ENCODE measurements at places on chromosomes 6 and 20. TPM values are rescaled to one million over a fixed set of nuclear protein-coding genes. Genes with fewer than 3 reads are reported as not detected.

Gene BACH2
- 11.9 TPM for total RNA-seq

DNA sequence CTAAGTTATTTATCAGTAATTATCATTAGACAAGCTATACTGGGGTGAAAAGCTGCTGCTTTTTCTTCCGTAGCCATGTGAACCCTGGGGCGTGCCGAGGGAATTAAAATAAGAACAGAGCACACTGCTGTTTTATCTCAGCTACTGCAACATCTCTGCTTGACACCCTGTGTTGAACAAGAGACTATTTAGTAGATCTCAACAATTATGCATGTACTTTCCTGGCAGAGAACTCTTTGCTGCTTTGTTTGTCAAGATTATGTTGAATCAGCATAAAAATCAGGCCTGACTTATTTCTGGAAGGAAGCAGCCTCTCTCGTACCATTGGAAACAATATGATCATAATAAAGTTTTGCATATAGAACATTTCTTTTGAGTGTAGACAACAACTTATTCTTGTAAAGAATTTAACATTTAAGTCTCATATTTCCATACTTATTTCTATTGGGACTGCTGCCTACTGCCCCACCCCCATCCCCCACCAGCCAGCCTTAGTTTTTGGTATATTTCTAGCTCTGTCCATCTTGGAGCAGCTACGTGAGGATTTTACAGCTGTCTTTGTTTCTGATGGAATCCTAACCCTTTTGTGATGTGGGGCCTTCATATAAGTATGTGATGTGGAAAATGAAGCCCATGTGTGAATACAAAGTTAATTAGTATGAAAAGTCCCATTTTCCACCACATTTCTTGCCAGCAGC, 1011.4 kb downstream of the KIF16B start:
- peak; percentile 50 for DNase-seq

Gene SALL4
- 2.7 TPM for total RNA-seq

GRCh38 chr6:105795913-105796517, 290.1 kb upstream of the PRDM1 start:
- no peak for DNase-seq

Gene HLA-DMB
- 12.7 TPM for total RNA-seq

GRCh38 chr6:131258816-131259476, 123.7 kb downstream of the AKAP7 start:
- DNase-seq = no peak

DNA sequence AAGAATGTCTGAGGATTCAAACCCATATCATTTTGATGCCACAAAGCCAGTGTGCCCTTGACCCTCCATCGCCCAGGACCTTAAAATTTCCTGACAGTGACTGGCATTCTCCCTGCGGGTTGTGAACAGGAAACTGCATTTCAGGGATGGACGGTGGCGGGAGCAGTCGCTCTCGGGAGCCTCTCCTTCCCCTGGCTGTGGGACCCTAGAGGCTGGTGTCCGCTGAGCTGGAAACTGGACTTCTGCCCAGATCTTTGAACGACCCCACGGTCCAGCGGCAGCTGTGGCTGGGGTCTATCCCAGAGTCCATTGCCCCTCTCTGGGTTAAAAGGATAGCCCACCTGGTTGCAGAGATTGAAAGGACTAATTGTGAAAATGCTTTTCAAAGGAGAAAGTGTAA, 1.4 kb upstream of the SEC63 start:
- DNase-seq = no peak

Gene ARMH2
- total RNA-seq = not detected

DNA sequence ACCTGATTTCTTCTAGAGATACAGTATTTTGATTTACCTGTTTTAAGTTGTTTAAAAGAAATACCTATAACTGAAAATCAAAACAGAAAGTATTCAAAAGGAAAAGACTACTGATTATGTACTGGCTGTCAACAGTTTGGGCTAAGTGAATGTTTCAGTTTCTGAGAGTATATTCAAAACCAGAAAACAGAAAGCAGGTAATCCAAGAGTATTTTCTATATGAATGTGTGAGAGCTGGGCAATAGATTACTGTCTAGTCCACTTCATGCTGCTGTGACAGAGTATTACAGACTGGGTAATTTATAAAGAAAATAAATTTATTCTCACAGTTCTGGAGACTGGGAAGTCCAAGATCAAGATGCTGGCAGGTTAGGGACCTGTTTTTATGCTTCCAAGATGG, 261.0 kb downstream of the ARHGAP18 start:
- no peak for DNase-seq

Gene NFATC2
- total RNA-seq = 6.0 TPM

- no peak for DNase-seq
Measured at GRCh38 chr6:134394208-134394607, 76.3 kb upstream of the SGK1 start.

GRCh38 chr6:37277001-37277409, 19.1 kb upstream of the TMEM217 start:
- no peak for DNase-seq
